ENCODE measurements at places on chromosomes 16 and 17.

DNA sequence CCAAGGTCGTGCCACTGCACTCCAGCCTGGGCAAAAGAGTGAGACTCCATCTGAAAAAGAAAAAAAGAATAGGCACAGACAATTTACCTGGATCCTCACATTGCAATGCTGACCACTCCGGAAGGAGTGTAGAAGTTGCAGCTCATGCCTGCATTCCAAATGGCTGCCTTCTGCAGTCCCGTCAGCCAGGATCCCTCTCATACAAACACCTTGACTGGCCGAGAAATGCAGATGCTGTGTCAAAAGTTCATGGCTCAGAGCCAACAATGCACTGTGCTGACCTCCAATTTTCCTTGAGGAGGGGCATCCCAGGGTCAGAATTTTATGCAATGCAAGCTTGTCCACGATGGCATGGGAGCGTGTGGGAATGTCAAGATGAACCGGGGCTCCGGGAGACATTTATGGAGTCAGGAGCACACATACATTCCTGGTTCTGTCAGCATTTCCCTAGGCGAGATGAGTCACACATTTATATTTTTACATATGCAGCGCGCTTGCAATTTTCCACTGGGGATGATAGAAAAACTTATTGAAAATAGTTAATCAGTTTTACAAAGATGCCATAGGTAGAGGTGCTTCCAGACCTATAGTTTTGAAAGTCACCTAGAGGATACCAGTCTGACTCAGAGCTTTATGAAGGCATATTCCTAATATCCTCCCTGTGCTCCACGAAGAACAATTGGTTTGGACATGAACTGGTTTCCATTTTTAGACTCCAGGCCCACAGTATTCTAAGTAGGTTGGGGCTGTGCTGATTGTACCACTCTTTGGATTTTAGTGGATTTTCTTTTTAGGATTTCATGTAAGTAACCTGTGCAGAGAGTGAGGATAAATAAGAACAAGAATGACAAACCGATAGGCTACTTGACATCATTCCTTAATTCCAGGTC is 614.6 kb downstream of the MAF start:
- DNase-seq = no peak

- no peak for DNase-seq
Measured at GRCh38 chr17:1227917-1228780, 42.1 kb upstream of the BHLHA9 start.

DNA sequence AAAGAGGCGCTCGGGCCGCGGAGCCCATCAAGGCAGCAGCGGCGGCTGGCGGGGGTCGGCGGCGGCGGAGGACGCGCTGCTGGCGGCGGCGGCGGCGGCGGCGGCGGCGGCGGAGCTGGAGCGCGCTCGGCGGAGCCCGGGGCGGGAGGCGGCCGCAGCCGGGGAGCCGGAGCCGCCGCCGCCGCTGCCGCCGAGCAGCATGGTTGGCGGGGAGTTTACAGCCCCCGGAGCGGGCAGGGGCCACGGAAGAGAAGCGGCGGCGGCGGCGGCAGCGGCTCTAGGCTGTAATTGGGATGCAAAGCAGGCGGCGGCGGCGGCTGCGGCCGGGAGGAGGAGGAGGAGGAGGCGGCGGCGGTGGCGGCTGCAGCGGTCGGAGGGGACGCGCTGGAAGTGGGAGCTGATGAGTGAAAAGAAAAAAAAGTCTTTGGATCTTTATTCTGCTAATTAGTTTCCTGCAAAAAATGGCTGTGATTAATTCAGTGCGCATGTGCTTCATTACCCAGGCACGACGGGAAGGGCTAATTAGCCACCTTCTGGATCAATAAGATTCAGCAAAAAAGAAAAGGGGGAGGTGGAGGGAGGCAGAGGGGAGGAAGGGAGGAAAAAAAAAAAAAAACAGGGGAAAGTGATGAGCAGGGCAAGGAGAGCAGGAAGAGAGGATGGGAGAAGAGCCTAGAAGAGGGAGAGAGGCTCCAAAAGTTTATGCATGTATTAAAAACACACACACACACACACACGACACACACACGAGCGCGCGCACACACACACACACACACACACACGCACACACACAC is 10.9 kb upstream of the ZFHX3 start:
- no peak for DNase-seq

- no peak for DNase-seq
Measured at GRCh38 chr17:48462946-48463345, 32.9 kb upstream of the SKAP1 start.

GRCh38 chr16:56606071-56606475 is 2.3 kb upstream of the MT2A start:
- no peak for DNase-seq

DNA sequence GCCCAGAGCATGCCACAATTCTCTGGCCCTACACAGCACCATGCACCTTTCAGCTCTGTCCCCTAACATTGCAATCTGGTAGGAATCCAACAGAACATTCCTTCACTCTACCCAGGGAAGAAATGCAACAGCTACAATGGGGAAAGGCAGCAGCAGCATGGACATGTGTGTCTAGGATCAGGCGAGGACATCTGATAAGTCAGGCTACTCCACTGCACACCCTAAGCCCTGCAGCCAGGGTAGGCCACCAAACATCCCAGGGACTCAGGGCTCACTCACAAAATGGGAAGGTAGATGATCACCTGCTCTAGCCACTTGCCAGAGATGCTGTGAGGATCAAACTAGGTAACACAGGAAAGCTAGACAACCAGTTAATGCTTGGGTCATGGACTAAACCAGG is 5.1 kb downstream of the RANBP10 start:
- no peak for DNase-seq

DNA sequence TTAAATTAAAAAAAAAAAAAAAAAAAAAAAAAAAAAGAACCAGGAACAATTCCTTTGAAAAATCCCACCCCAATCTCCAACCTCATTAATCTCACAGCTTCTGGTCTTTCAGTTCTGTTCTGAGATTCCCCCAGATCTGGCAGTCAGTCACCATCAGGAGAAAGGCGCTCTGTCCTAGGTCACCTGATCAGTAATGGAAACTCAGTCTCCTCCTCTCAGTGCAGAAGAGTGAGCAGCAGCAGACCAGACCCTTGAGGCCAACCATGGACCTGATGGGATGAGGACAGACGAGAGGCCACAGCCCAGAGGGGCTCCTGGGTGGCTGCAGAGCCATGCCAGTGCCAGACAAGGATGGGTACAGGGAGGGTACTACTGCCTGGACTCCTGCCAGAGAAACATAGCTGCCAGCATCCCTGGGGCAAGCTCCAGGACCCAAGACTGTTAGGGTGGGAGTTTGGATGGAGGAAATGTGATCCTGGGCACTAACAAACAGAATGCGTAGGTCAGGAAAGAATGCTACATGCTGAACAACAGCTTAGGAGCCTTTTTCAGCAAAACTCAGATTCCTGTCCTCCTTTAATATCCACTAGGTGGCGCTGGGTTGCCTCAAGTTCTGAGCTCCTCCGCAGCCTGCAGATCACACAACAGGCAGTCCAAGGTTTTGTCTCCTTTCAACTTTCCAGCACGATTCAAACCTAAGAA is 28.7 kb downstream of the MPG start:
- DNase-seq = peak; percentile 15

- DNase-seq = no peak
Measured at GRCh38 chr16:85170590-85171003, 58.3 kb upstream of the CIBAR2 start.

DNA sequence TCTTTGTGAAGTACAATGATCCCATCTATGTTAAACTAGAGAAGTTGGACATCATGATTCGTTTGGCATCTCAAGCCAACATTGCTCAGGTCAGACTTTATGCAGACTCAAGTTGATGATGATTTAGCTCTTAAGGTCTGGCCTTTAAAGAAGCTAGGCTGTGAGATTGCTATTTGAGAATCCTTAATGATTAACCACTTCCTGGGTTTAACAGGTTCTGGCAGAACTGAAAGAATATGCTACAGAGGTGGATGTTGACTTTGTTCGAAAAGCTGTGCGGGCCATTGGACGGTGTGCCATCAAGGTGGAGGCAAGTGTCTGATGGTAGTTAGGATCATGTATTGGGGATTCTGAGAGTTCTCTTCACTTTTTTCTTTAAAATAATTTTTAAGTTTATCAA is 40.3 kb downstream of the AP2B1 start:
- DNase-seq = no peak

GRCh38 chr16:65867276-65867960 is 499.1 kb upstream of the CDH5 start:
- DNase-seq = no peak

DNA sequence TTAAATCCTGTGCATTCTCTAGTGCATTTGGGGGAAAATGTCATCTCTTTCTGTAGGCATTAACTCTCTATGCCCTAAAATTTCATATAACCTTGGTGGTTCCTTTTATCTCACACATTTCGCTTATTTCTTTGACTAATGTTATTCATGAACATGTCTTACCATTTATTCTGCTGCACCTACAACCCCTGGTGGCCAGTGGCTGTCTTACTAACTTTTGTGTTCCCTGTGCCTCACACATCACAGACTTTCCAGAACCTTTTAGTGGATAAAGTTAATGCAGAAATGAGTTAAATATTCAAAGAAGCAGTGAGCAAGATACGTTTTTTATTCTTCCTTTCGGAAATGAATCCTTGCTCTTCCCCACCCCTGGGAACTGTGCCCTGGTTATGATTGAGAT is 111.9 kb downstream of the CDH13 start:
- no peak for DNase-seq

GRCh38 chr16:85652431-85653221 is 36.1 kb downstream of the GINS2 start:
- no peak for DNase-seq

GRCh38 chr16:31216422-31217135 is at the start of gene PYDC1:
Gene PYDC1 (minus strand): TSS chr16:31217135. CDS start chr16:31217028, 107 bp downstream.
- DNase-seq = no peak

DNA sequence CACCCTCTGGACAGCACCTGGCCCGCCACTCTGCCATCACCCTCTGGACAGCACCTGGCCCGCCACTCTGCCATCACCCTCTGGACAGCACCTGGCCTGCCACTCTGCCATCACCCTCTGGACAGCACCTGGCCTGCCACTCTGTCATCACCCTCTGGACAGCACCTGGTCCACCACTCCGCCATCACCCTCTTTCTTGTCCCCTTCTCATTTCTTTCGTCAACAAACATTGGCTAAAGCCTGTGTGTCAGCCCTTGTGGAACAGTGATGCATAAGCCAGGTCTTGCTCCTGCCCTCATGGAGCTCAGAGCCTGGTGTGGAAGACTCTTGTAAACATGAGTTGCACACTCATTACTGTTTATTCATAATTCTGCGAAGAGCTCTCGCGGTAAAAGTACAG is 31.2 kb downstream of the CDK5R1 start:
- DNase-seq = no peak

DNA sequence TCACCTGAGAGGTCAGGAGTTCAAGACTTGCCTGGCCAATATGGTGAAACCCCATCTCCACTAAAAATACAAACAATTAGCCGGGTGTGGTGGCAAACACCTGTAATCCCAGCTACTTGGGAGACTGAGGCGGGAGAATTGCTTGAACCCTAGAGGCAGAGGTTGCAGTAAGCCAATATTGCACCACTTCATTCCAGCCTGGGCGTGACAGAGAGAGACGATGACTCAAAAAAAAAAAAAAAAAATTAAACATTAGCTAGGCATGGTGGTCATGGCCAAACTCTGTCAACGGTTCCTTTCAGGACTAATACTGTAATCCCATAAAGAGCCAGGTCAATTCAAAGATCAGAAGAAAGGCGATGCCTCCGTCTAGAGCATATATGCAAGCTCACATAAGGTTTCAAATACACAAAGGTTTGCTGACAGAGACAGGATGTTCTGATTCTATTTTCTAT is 2.4 kb downstream of the RNF157 start:
- no peak for DNase-seq

GRCh38 chr17:8788998-8789397 is 10.2 kb downstream of the MFSD6L start:
- DNase-seq = no peak

DNA sequence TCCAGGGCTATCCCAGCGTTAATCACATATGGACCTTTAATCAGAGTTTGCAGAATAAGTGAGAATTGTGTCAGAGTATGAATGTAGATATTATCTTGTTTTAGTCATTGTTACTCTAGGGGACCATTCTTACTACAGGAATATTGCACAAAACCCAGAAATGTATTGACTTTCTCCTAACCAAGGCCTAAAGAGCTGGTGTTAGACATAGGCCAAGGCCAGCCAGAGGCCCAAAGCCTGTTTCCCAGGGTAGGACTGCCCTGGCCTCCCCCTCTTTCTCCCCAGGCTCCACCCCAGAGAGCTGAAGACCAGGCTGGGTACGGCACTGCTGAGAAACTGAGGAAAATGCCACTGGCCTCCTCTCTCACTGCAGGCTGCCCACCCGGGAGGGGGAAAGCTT is 41.9 kb upstream of the MEOX1 start:
- DNase-seq = no peak

- DNase-seq = no peak
Measured at GRCh38 chr17:59329176-59330052, 2.0 kb upstream of the YPEL2 start.

DNA sequence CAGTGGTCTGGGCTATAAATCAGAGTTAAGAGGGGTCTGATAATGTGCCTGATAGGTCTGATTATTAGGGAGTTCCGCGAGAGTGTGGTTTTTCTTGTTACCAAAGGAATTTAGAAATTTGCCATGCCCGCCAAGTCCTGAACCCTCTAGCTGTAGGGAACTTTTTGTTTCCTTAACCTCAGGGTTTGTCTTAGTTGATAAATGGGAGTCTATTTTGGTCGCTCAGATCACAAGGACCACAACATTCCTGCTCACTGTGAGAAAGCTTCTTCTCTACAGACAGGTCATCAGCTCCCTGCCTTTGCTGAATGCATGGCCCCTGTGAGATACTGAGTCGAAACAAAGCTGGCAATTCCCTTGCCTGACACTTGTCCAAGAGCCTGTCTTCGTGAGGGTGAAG is 497.8 kb downstream of the HS3ST4 start:
- no peak for DNase-seq

GRCh38 chr16:1438229-1439057 is 5.9 kb downstream of the CCDC154 start:
- no peak for DNase-seq

DNA sequence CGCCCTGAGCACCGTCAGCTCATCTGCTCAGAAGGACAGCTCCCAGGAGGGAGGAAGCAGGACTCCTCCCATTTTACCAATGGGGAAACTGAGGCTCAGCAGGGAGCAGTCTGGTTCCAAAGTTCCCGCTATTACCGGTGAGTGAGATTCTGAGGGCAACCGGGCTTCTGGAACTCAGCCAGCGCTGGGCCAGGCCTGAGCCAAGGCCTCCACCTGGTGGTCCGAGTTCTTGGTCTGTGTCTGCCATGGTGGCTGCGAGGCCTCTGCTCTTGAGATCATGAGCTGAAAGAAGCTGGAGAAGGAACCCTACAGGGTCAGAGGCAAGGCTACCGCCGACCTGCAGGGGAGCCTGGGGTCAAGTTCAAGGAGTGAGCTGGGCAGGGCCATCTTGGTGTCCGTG is 110.8 kb upstream of the GSE1 start:
- DNase-seq = no peak

DNA sequence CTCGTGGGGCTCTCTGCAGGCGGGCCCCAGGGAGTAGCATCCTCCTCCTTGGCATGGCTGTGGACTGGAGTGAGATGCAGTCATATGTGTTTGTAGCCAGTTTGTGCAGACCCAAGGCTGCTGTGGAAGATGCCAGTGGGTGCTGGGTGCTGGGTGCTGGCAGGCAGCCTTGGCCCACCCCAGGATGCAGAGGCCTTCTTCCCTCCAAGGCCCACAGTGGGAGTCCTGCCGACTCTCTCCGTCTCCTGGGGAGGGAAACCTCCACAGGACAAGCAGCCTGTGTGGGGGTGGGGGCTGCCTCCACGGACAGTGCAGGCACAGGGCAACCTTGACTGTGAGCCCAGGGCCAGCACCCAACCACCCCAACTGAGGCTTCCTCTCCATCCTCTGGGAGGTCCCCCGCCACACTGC is 13.8 kb upstream of the TMEM92 start:
- DNase-seq = no peak
